Kidney glomerular epithelial cell (primary cell): ENCODE measurements at places on chromosomes 16 and 17.

DNA sequence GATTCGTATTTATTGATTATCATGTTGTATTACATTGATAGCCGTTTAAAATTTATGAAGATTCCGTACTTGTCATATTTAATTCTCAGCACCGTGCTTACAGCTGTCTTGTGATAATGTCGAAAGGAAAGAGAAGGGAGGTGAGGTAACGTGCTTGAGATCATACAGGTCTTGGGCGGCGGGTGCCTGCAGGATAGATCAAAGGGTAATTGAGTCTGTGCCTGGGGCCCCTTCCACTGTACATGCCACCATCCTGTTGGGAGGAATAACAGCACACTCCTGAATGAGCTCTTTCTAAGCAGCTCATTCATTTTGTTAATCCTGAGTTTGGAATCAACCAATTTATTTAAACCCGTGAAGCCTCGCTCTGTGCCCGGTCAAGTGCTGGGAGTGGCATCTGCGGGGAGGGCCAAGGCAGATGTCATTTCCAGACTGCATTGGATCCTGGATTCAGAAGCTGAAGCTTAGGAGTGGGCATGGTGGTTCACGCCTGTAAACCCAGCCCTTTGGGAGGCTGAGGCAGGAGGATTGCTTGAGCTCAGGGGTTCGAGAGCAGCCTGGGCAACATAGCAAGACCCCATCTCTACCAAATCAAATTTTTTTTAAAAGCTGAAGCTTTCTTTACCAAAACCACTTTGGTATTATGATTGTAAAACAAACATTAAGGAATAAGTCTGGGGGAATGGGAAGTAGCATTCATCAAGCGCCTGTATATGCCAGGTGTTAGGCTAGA is 25.8 kb downstream of the WWOX start:
- no peak for DNase-seq

DNA sequence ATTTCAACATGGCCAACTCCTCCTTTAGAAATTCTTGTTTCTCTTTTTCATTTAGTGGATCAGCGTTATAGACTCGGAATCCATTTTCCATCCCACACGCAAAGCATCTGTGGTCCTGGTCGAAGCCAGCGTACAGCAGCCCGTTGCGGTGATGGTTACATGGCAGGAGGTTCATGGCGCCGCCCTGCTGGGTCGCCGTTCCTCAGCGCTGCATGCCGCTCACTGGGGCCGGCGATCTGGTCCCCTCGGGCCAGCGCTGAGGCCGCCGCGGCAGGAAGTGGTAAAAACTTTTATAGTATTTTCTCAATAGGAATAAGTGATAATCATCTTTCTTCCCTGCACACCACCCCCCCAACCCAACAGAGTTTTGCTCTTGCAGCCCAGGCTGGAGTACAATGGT is 29.9 kb upstream of the RHOT1 start:
- DNase-seq: no peak

DNA sequence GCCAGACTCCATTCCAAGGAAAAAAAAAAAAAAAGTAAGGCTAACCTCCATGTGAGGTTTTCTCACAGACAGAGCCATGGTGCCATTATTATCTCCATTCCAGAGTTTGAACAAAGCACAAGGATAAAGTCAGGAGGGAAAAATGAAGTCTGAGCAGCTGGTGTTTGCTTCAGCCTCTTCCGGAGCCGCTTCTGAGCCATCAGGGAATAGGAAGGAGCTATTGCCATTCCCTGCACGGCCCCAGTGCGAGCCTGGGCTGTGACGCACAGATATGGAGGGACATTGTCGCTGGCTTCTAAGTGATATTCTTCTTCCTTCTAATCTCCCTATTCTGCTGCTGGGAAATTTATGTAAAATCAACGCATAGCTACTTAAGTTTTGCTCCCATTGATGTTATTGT is 69.5 kb upstream of the PIRT start:
- no peak for DNase-seq

GRCh38 chr17:55294042-55294751 is 29.4 kb downstream of the HLF start:
- no peak for DNase-seq
